HT1080 (cell line): ENCODE measurements at places on chromosomes 16 and 17. TPM values are rescaled to one million over a fixed set of nuclear protein-coding genes. Genes with fewer than 3 reads are reported as not detected.

Gene FAM20A
- not detected in 2 replicates for total RNA-seq

- no peak for DNase-seq
These were observed 9.4 kb downstream of the ZNF469 start for GRCh38 chr16:88392111-88392510.

Gene CCDC144A
- total RNA-seq, result 0.10 TPM in 1 of 2 replicates, not detected in the other

DNA sequence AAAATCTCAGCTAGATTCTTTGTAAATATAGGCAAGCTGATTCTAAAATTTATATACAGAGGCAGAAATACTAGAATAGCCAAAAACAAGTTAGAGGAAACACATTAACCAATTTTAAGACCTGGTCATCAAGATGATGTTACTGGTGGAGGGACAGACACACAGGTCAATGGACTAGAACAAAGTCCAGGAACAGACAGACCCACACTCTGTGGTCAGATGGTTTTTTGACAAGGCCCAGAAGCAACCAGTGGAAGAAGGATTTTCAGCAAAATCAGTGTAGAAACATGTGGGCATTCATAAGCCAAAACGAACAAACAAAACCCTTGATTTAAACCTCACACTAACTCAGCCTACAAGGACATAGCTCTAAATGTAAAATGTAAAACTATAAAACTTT, 99.7 kb upstream of the METRNL start:
- no peak for DNase-seq

GRCh38 chr17:1180958-1181752, 1.4 kb upstream of the ABR start:
- DNase-seq, result no peak
